Uterus (tissue), 4 donors: ENCODE measurements at places on chromosomes 12 and 14. TPM values are rescaled to one million over a fixed set of nuclear protein-coding genes. Genes with fewer than 3 reads are reported as not detected.

The ANO2 gene
- 51.7 TPM for total RNA-seq

The EDDM3A gene
- not detected for total RNA-seq

The KRT85 gene
- not detected for total RNA-seq

The POTEM gene
- not detected for total RNA-seq

DNA sequence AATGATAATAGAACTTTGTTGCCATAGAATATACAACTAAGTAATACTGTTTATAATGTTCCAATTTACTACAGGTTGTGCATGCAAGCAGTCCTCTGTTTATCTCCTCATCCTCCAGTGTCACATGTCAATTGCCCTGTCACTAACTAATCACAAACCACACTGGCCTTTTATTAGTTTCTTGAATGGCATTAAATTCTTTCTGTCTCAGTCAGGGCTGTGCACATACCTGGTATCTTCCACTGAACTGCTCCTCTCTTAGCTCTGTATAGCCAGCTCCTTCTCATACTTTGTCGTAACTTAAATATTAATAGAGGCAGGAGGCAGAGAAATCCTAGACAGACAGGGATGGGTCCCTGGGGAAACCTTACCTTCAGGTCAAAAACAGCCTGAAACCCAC, 24.0 kb downstream of the GABARAPL1 start:
- no peaks in the 10 kb centered on the region for H3K36me3 ChIP-seq
- H3K27ac ChIP-seq = no peak overlapping the region
- H3K27me3 ChIP-seq = no peaks in the 10 kb centered on the region
- H3K4me1 ChIP-seq = no peaks in the 10 kb centered on the region
- no peak for DNase-seq

The BCAT1 gene
- 93.5 TPM for total RNA-seq

The ANKS1B gene
- 25.9 TPM for total RNA-seq

The TRIP11 gene
- total RNA-seq = 55.2 TPM

- H3K36me3 ChIP-seq = no peaks in the 10 kb centered on the region
- no peak overlapping the region for H3K4me3 ChIP-seq
These were observed 96.9 kb upstream of the EVL start for GRCh38 chr14:99968191-99968920.

GRCh38 chr14:52888839-52889838, 61.7 kb downstream of the FERMT2 start:
- H3K27ac ChIP-seq = no peak overlapping the region
- H3K27me3 ChIP-seq = no peaks in the 10 kb centered on the region
- H3K4me3 ChIP-seq = no peak overlapping the region
- DNase-seq = no peak
- no peaks in the 10 kb centered on the region for H3K4me1 ChIP-seq

The CNTN1 gene
- 124 TPM for total RNA-seq

- no peaks in the 10 kb centered on the region for H3K4me1 ChIP-seq
- no peak overlapping the region for H3K4me3 ChIP-seq
- no peaks in the 10 kb centered on the region for H3K36me3 ChIP-seq
- DNase-seq = no peak
- H3K27ac ChIP-seq = no peak overlapping the region
- H3K27me3 ChIP-seq = no peaks in the 10 kb centered on the region
These were observed 263.9 kb downstream of the LRIG3 start for GRCh38 chr12:58656254-58657009.

DNA sequence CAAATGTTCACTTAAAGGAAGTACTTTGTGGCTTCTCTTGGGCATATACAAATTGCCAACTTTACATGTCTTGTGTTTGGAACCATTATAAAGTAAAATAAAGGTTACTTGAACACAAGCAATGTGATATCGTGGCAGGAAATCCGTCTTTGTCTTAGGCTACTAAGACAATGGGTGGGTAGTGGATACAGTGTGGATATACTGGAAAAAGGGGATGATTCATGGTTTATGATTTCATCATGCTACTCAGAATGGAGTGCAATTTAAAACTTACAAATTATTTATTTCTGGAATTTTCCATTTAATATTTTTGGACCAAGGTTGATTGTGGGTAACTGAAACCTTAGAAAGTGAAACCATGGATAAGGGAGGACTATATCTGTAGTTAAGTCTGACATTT, 48.4 kb downstream of the MYRFL start:
- H3K36me3 ChIP-seq = no peaks in the 10 kb centered on the region
- DNase-seq = no peak
- no peaks in the 10 kb centered on the region for H3K4me1 ChIP-seq
- H3K27me3 ChIP-seq = no peaks in the 10 kb centered on the region

The CCNK gene
- total RNA-seq = 43.2 TPM

DNA sequence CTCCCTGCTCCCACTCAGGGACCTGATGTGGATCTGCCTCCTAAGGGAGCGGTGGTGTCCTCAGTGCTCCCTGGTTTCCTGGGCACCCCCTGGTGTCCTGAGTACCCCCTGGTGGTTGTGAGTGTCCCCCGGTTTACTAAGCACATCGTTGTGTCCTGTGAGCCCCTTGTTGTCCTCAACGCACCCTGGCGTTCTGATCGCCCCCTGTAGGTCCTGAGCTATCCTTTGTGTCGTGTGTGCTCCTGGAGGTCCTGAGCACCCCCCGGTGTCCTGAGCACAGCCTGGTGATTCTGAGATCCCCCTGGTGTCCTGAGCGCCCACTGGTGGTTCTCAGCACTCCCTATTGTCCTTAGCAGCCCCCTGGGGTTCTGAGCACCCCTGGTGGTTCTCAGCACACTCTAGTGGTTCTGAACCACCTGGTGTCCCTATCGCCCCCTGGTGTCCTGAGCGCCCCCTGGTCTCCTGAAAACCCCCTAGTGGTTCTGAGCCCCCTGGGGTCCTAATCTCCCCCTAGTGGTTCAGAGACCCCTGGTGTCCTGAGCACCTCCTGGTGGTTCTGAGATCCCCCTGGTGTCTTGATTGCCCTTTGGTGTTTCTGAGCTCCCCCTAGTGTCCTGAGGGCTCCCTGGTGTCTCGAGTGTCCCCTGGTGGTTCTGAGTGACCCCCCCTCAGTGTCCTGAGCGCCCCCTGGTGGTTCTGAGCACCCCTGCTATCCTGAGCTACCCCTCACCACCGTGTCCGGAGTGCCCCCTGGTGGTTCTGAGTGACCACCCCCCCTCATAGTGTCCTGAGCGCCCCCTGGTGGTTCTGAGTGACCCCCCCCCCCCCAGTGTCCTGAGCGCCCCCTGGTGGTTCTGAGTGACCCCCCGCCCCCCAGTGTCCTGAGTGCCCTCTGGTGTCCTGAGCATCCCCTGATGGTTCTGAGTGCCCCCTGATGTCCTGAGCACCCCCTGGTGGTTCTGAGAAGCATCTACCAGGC, 615.1 kb downstream of the TMEM121 start:
- no peak overlapping the region for H3K4me3 ChIP-seq
- no peaks in the 10 kb centered on the region for H3K27me3 ChIP-seq
- DNase-seq = no peak
- no peak overlapping the region for H3K27ac ChIP-seq
- H3K36me3 ChIP-seq = no peaks in the 10 kb centered on the region

- H3K27me3 ChIP-seq = no peaks in the 10 kb centered on the region
- H3K36me3 ChIP-seq = no peaks in the 10 kb centered on the region
- no peak overlapping the region for H3K4me3 ChIP-seq
These were observed 26.9 kb downstream of the IFNG-AS1 start for GRCh38 chr12:68016136-68016535.

DNA sequence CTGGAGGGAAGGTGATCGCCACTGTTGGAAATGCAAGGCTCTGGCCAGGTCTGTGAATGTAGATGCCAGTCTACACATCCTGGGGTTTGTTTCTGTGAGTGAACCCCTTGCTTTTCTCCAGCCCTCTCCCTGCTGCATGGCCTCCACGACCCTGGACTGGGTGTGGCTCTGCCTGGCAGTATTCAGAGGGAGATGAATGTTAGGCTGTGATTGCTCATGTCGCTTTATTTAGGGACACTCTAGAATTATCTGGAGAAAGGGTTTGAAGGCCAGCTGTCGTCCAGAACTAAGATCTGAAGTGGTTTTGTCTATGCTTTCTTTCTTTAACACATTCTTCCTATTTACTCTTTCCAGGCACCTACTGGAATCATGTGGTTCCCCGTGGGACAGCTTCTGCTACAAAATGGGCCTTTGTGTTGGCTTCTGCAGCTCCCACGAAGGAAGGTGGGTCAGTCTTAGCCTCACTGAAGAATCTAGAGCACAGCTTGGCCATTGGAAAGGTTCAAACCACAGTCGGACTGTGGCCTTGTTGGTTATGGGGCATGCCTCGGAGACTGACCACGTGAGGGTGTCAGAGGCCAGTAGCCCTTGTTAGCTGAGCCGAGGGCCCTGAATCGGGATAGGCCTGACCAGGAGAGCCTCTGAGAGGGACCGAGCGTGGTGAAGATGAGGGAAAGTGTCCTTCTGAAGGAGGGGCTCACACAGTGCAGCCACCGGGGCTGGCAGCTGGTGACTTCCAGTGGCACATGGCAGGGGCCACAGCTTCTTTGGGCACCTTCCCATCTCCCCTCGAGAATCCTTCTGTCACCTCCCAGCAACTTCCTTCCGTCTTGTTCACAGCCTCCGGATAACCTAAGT, 59.1 kb downstream of the ANKRD9 start:
- H3K4me1 ChIP-seq = no peaks in the 10 kb centered on the region
- H3K27me3 ChIP-seq = no peaks in the 10 kb centered on the region
- no peaks in the 10 kb centered on the region for H3K36me3 ChIP-seq
- no peak overlapping the region for H3K4me3 ChIP-seq
- H3K27ac ChIP-seq = no peak overlapping the region

The GLRX5 gene
- 40.3 TPM for total RNA-seq
